Activated B cell treated with CpG ODN at 0.5 μM for 24 hours (primary cell): ENCODE measurements at places on chromosomes 2 and 18. TPM values are rescaled to one million over a fixed set of nuclear protein-coding genes. Genes with fewer than 3 reads are reported as not detected.

TMEM17 gene
- total RNA-seq, result 0.12 TPM in 1 of 2 replicates, not detected in the other

DNA sequence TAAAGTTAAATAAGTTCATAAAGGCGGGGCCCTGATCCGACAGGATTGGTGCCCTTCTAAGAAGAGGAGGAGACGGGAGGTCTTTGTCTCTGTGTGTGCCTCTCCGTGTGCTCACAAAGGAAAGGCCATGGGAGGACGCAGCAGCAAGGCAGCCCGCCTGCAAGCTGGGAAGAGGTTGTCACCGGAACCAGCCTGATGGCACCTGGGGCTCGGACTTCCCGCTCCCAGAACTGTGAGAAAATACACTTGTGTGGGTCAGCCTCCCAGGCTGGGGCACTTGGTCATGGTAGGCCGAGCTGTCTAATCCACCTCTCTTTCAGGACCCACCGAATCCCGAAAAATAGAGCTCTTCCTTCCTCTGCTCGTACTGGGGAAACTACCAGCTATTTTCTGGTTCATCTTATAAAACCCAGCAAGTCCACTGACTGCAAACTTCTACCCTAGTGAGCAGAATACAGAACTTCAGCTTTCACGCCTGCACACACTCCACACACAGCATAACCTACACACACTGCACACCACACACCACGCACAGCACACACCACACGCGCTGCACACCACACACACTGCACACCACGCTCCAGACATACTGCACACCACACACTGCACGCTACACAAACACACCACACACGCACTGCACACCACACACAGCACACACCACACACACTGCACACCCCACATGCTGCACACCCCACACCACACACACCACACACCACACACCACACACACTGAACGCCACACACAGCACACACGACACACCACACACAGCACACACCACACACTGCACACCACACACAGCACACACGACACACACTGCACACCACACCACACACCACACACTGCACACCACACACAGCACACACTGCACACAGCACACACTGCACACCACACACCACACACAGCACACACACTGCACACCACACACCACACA, 58.1 kb downstream of the ASB1 start:
- no peaks in the 10 kb centered on the region for H3K27me3 ChIP-seq
- no peaks in the 10 kb centered on the region for H3K4me1 ChIP-seq
- no peak for DNase-seq
- H3K27ac ChIP-seq, result no peak overlapping the region

GRCh38 chr2:71005271-71006202, 10.9 kb upstream of the TEX261 start:
- peaks cover 8% of the 10 kb centered on the region for H3K4me1 ChIP-seq
- no peak overlapping the region for H3K4me3 ChIP-seq
- peaks cover 25% of the 10 kb centered on the region for H3K27me3 ChIP-seq
- no peak for DNase-seq

SERPINB7 gene
- total RNA-seq, result not detected in 2 replicates

GRCh38 chr2:195768431-195768830, 111.4 kb downstream of the SLC39A10 start:
- DNase-seq, result no peak
- no peak overlapping the region for H3K27ac ChIP-seq

PTPRN gene
- not detected in 2 replicates for total RNA-seq

DNA sequence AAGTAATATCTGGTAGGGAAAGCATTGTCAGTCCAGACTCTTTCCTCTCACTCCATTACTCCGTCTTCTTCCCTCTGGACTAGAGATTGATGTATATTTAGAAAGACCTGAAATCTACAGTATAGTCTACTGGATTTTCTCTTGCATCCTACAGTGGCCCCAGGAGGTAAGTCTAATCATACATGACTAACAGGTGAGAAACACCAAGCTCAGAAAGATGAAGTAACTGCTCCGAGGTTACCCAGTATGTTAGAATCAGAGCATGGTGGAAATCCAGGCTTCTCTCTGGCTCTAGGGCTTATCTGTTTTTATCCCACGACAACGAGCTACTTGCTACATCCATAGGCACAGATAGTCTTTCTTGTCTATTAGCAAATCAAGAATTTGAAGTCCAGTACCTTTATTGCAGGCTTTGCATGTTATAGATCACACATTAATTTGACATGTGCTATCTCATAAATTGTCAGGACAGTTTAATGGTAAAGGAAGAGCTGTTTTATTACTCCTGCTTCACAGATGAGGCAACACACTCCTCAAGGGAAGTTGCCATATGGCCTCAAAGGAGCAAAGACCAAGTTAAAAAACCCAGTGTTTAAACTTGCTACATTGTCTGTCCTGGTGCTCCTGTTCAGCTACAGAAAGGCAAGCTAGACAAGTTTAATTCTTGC, 484.3 kb downstream of the THSD7B start:
- no peaks in the 10 kb centered on the region for H3K36me3 ChIP-seq
- no peaks in the 10 kb centered on the region for H3K27me3 ChIP-seq
- H3K4me3 ChIP-seq, result no peak overlapping the region
- no peaks in the 10 kb centered on the region for H3K4me1 ChIP-seq
- DNase-seq, result no peak

DNA sequence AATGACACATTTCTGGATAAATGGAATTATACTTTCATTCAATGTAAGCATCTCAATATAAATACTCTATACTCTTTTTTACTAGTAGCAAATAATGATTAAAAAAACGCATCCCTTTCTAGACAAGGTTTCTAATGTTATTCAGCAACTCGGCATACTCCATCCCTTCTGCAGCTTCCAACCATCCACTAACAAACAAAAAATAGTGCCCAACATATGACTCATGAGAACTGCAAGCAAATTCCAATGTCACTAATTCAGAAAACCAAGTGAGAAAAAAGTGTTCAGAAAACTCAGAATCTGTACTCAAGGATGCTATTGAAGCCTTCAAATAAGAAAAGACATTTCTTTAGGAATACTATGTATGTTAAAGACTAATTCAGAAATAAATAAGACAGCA, 140.0 kb downstream of the BAZ2B start:
- H3K4me1 ChIP-seq, result no peaks in the 10 kb centered on the region
- no peaks in the 10 kb centered on the region for H3K27me3 ChIP-seq
- no peak overlapping the region for H3K4me3 ChIP-seq
- no peak for DNase-seq

GRCh38 chr2:118697781-118698180, 149.7 kb downstream of the EN1 start:
- no peaks in the 10 kb centered on the region for H3K36me3 ChIP-seq
- no peak overlapping the region for H3K4me3 ChIP-seq
- no peak for DNase-seq
- H3K4me1 ChIP-seq, result no peaks in the 10 kb centered on the region
- H3K27me3 ChIP-seq, result no peaks in the 10 kb centered on the region

DNA sequence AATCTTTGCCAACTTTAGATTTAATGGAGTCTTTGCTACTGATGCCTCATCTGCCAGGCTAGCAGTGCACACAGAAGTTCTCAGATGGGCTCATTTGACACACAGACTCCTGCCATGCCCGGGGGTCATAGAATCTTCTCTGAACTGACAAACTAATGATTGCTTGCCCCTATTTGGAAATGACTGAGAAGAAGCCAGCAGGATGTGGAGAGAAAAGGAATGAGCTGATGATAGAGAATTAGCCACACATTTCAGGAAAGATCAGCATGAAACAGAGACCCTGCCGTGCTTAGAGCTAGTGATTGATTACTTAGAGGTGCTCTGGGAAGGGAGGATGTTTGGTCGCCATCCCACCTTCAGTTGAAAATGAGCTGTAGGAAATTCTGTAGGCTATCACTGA, 178.5 kb downstream of the TPGS2 start:
- DNase-seq, result no peak
- H3K36me3 ChIP-seq, result no peaks in the 10 kb centered on the region
- H3K4me3 ChIP-seq, result no peak overlapping the region
- H3K27ac ChIP-seq, result no peak overlapping the region
- H3K27me3 ChIP-seq, result peaks cover 10% of the 10 kb centered on the region

- no peaks in the 10 kb centered on the region for H3K4me1 ChIP-seq
- no peaks in the 10 kb centered on the region for H3K36me3 ChIP-seq
- H3K27me3 ChIP-seq, result peaks cover 5% of the 10 kb centered on the region
- H3K27ac ChIP-seq, result no peak overlapping the region
- no peak overlapping the region for H3K4me3 ChIP-seq
- no peak for DNase-seq
These were observed 19.5 kb upstream of the SLC9A4 start for GRCh38 chr2:102453501-102453900.

B3GNT7 gene
- total RNA-seq, result 23.7 and 24.4 TPM in 2 replicates

DNA sequence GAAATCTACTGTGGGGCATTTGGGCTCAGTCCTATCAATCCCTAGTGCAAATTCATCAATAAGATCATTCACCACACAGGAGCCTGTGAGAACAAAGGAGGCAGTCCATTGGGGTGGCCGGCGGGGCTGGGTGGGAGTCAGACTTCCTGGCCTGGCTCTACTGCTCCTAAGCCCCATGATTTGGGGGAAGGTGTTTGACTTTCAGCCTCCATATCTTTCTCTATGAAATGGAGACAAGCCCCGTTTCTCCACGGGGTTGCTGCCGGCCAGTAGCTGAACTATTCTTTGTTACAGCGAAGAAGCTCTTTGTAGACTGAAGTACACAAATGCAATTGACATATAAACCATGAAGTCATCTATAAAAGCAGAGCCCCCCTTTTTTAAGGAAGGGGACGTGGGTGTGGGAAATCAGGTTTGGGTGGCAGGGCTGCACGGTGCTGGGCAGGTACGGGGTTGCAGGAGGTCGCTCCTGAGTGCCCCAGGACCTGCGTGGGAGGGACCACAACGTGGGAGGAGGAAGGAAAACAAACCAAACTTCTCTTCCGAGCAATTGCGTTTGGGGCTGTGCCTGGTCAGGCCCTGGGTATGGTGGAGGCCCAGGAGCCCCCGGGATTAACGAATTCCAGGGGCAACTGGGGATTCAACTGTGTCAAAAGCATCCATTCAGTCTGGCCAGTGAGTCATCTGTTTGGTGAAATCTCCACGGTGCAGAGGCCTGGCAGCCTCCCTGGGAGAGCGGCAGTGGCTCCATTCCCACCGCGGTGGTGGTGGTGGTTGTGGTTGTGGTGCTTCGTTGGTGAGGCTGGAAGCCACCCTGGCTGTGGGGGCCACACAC, 18.2 kb downstream of the FBLN7 start:
- H3K27ac ChIP-seq, result peak overlapping the region; percentile 61
- no peaks in the 10 kb centered on the region for H3K36me3 ChIP-seq
- peak overlapping the region; percentile 50 for H3K4me3 ChIP-seq
- peaks cover 43% of the 10 kb centered on the region for H3K4me1 ChIP-seq
- DNase-seq, result no peak

DNA sequence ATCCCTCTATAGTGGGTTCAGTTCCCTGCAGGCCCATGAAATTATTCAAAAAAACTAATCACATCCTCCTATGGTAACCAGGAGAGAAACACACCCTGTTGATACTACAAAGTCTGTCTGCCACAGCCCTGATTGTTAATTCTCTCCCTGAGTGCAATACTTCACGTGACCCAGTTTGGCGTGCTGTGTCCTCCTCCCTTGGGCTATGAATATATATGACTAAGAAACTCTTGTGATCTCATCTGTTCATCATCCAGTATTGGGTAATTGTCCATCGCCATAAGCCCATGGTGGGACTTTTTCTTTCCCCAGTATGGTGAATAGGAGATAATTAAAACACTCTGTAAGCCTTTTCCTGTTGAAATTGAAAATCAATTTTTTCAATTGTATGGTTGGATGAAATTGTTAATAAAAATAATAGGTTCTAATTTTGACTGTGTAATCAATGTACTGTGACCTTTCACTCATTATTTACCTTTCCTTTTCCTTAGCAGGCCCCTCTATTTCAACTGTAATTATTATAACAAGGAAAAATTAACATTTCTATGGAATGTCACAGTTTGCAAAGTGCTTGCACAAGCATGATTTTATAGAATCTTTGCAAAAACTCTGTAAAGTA, 1822.6 kb downstream of the SUCLG1 start:
- no peaks in the 10 kb centered on the region for H3K27me3 ChIP-seq
- no peak overlapping the region for H3K27ac ChIP-seq
- H3K36me3 ChIP-seq, result no peaks in the 10 kb centered on the region
- H3K4me1 ChIP-seq, result no peaks in the 10 kb centered on the region
- no peak overlapping the region for H3K4me3 ChIP-seq

DNA sequence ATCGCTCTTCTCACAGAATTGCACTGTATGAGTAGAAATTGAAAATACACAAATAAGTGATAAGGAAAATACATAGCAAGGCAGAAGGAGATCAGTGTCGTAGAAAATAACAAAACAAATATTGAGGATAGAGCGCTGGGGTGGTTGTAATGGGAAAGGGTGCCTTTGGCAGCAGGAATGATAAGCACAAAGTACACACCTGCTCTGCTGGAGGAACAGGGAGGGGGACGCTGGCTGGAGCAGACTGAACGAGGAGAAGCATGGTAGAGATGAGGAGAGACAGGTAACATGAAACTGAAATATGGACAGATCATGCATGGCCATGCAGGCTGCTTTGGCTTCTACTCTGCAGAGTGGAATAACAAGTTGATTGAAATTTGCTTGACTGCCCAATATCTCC, 181.2 kb upstream of the FSHR start:
- no peaks in the 10 kb centered on the region for H3K36me3 ChIP-seq
- no peak overlapping the region for H3K27ac ChIP-seq
- H3K27me3 ChIP-seq, result no peaks in the 10 kb centered on the region
- no peaks in the 10 kb centered on the region for H3K4me1 ChIP-seq
- DNase-seq, result no peak

GRCh38 chr18:47978603-47979002, 48.1 kb upstream of the SMAD2 start:
- DNase-seq, result no peak
- no peak overlapping the region for H3K27ac ChIP-seq
- H3K27me3 ChIP-seq, result peaks cover 23% of the 10 kb centered on the region
- no peak overlapping the region for H3K4me3 ChIP-seq
- no peaks in the 10 kb centered on the region for H3K36me3 ChIP-seq

GRCh38 chr2:200534572-200534971, 8.6 kb downstream of the SGO2 start:
- no peak overlapping the region for H3K4me3 ChIP-seq
- no peaks in the 10 kb centered on the region for H3K4me1 ChIP-seq
- DNase-seq, result no peak
- H3K27me3 ChIP-seq, result no peaks in the 10 kb centered on the region
- peaks cover 6% of the 10 kb centered on the region for H3K36me3 ChIP-seq

UGT1A4 gene
- not detected in 2 replicates for total RNA-seq

GRCh38 chr2:70709275-70710037, 58.5 kb downstream of the ADD2 start:
- H3K27me3 ChIP-seq, result no peaks in the 10 kb centered on the region
- no peak overlapping the region for H3K4me3 ChIP-seq
- peaks cover 45% of the 10 kb centered on the region for H3K36me3 ChIP-seq
- DNase-seq, result no peak

DNA sequence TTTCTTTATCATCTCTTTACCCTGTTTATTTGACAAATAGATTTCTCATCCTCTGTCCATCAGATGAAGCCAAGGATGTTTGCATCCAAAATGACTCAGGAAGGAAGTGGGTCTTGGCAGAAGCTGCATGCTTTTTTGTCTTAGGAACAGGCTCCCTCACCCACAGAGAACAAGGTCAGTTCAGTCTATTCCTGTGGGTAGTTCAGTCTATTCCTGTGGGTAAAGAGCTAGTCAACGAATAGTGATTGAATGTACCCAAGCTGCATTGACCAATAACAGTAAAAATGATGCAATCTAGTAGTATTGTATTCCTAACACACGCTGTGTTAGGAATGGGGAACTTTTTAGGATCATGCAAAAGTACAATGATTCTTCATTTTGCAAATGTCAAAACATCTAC, 290.8 kb upstream of the TANK start:
- no peaks in the 10 kb centered on the region for H3K4me1 ChIP-seq
- DNase-seq, result no peak
- H3K36me3 ChIP-seq, result no peaks in the 10 kb centered on the region
